ENCODE measurements at places on chromosomes 2 and 18. TPM values are rescaled to one million over a fixed set of nuclear protein-coding genes. Genes with fewer than 3 reads are reported as not detected.

Gene KANSL1L
- 4.8 TPM for total RNA-seq

Gene MBD5
- total RNA-seq: 31.3 TPM

Gene KCNG2
- total RNA-seq: not detected

- no peak for DNase-seq
Measured at GRCh38 chr2:66303471-66303870, 131.5 kb upstream of the MEIS1 start.

DNA sequence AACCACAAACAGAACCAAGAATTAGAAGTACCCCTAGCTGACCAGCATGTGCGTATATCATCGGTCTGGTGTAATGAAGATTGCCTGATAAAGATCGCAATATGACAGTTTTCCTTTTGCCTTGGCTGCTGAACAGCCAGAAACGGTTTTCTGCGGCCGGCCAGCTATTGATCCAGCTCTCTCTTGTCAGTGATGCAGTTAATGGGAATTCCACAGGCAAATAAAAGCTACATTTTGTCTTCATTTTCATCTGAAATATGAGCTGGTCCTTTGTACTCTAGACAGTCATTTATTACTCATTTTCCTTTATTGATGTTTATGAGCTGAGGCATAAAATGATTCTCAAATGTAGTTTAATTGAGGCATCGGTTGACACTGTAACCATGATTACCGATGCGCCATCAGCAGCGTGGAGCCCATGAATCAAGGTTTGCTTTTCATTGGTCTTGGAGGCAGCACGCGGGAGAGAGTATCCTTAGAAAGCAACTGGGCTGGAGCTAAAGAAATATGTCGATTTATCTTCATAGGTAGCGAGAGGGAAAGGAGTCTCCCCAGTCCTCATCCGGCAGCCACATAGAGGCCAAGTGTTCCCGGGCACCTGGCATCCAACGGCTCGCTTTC lies 535.2 kb downstream of the GALR1 start:
- DNase-seq: no peak

DNA sequence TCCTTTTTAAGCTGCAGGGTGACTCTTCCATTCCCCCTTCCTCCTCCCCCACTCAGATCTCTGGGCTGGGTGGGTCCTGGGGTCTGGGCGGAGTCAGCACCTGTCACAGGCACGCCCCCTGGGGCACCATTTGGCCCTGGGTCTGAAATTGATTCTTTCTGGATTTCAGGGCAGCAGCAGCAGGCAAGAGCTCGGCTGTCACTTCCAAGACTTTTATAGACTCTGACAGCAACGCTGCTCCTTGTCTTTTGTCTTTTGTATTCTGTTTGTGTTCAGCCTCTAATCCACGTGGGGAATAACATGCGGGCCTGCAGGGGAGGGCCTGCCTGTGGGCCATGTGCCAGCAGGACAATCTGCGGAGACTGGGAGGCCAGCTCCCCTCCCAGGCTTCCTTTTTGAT lies 3.9 kb downstream of the BOD1L2 start:
- DNase-seq: no peak

DNA sequence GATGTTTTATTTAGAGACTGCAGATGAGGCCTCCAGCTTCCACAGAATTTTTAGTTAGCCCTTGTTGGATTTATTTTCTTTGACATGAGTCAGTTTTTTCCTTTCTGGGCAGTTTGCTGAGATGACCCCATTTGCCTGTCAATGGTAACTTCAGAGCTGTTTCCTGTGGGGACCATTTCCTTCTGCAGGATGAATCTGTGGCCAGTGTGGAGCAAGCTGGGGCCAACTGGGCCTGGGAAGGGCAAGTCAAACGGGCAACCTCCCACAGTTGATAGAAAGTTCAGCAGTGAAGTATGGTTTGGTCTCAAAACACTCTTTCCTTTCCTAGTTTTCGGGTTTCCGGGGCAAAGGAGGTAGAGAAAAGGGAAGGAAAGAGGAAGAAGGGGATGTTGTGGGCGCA lies 291.4 kb upstream of the NRP2 start:
- DNase-seq: no peak

GRCh38 chr18:52971097-52971496 lies 631.1 kb downstream of the DCC start:
- DNase-seq: no peak
